IPS DF 6.9 (cell line): ENCODE measurements at places on chromosomes 4 and X.

- no peak for DNase-seq
These were observed 210.3 kb upstream of the SPIN4 start for GRCh38 chrX:63561425-63561824.

- no peak for DNase-seq
These were observed 29.6 kb downstream of the RTL5 start for GRCh38 chrX:72102126-72102525.

- no peak for DNase-seq
These were observed 237.7 kb downstream of the DCTD start for GRCh38 chr4:182679533-182679932.

GRCh38 chr4:175280153-175280552 lies 362.0 kb downstream of the ADAM29 start:
- no peak for DNase-seq

- no peak for DNase-seq
These were observed 237.3 kb downstream of the USP46 start for GRCh38 chr4:52421811-52422213.

DNA sequence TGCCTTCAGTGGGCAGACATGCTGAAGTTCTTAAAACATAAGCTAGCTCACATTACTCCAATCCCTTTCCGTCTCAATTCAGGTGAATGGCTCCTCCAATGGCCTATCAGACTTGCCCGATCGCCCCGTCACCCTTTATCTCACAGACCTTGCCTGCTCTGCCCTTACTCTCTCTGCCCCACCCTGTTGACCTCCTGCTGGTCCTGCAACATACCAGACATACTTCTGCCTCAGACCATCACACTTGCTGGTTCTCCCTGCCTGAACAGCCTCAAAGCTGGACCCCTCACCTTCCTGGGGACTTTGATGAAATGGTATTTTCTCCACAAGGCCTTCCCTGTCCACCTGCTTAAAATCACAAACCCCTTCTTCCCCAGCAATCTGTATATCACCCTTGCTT lies 340.1 kb upstream of the NR3C2 start:
- DNase-seq = peak; percentile 52

GRCh38 chrX:132652871-132653270 lies 164.0 kb upstream of the MBNL3 start:
- no peak for DNase-seq

DNA sequence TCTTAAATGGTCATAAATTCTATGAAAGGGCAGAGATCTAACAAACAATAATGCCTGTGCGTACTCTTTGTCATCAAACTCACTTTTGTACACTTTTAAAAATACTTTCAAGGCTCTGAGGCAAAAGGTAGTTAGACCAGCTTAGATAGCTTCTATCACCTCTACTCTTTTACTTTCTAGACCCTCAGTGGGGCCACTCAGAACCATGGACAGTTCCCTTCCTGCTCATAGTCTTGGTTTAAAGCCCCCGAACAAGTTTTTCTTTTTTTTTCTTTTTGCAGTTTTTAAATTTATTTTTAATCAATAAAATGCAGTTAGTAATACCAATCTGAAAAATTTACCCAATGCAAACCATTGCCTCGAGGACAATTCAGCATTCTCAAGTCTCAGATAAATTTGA lies 460.5 kb upstream of the CNKSR2 start:
- DNase-seq = peak; percentile 1

GRCh38 chrX:153766098-153766817 lies 2.2 kb downstream of the PLXNB3 start:
- DNase-seq = no peak
